ENCODE measurements at places on chromosomes 7 and 10.

DNA sequence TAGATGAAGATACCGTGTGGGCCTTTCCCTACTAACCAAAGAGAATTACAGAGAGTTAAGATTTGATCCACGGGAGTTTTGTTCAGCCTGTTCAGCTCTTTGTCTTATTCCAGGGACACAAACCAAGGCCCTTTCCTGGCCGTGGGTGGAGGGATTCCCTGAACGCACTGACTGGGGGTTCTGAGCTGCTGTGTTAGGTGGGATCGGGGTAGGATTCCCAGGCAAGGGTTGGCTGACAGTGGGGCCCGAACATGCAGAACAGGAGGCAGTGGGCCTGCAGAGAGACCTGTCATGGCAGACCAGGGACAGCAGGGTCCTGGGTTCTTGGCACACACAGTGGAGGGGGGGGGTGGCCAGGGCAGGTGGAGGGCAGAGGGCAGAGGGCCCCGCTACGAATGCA lies 89.5 kb upstream of the MKI67 start:
- no peak for DNase-seq

DNA sequence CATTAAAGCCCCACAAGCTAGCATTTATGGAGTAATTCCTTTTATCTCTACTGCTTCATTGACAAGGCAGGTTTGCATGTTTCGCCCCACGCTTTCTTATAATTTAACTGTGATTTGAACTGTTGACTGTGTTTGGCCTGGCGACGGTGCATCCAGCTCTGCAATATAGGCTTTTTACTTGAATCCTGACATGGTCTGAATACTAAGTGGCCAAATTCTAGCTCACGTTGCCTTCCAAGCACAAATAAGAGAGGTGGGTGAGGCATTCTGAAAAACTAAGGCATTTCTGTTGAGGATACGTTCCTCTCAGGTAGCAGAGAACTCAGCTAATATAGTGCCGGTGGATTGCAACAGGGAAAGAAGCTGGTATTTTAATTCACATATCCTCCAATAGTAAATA lies 61.8 kb downstream of the NRP1 start:
- no peak for DNase-seq

DNA sequence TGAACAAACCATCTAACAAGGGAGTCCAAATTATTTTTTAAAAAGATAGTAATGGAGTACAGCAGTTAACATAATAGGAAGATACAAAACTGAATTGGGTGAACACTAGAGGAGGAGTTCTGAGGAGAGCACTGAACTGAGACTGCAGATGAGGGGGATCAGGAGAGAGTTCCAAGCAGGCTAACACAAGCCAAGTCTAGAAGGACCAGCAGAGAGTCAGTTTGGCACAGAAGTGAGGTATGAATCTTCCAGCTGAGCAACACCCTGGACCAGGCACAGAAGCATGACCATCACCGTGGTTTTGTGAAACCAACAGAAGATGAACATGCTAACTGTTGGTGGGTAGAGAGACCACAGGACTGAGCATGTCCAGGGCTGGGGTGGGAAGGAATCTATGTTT lies 30.8 kb upstream of the PLCE1 start:
- DNase-seq = no peak

DNA sequence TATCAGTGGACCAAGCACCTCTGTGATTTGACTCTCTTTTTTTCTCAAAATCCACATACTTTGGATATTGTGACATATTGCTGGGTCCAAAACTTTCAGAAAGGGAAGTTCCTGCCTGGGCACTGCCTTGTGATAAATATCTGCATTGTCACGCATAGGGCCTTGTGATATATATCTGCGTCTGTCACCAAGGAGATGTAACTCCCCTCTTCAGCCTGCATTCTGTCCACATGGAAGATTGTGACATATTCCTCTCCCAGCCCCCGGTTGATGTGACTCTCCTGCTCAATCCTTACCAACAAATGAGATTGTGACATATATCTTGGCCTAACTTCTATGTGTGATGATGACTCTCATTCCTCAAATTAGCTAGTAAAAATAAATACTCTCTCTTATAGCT lies 25.4 kb upstream of the ZNF107 start:
- no peak for DNase-seq

DNA sequence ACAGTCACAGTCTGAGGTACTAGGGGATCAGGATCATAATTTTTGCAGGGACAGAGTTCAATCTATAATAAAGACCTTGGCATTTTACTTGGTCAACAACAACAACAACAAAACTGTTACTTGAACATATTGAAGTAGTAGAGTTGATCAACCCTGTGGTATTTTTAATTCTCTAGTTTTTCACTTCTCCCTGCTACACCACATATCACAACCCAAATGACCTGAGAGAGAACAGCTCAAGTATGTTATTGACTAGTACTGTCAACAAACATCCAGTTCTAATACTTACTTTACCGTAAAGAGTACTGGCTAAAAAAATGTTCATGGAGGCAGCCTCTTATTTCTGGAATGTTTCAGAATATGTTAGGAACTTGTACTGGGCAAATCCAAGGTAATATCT lies 90.5 kb upstream of the FAM3C start:
- DNase-seq = peak; percentile 4
